SK-MEL-5 (cell line): ENCODE measurements at places on chromosomes 3 and 15.

DNA sequence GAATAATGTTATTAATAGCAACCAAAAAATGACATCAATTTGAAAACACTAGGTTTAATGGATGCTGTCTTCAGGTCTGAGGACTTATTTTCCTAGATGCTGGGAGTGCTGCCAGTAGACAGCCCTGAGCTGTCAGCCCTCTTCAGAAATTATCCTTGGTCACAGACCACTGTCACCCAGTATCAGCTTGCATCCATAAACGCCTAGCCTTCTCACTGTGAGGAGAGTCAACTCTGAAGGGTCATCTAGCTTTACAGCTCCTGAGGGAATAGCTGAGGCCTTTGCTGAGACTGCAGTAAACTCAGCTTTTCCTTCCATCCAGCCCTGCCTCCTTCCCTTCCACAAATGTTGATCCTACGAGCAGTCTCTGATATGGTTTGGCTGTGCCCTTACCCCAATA is 19.4 kb upstream of the MNS1 start:
- no peak for DNase-seq

GRCh38 chr3:51137715-51138114 is 247.4 kb upstream of the MANF start:
- DNase-seq, result no peak

GRCh38 chr15:80578871-80579270 is 116.2 kb upstream of the ABHD17C start:
- no peak for DNase-seq

- peak; percentile 74 for DNase-seq
Observed at GRCh38 chr3:134644731-134645514, 5.9 kb downstream of the KY start.

GRCh38 chr3:13546667-13547171 is 2.2 kb upstream of the FBLN2 start:
- DNase-seq, result no peak

DNA sequence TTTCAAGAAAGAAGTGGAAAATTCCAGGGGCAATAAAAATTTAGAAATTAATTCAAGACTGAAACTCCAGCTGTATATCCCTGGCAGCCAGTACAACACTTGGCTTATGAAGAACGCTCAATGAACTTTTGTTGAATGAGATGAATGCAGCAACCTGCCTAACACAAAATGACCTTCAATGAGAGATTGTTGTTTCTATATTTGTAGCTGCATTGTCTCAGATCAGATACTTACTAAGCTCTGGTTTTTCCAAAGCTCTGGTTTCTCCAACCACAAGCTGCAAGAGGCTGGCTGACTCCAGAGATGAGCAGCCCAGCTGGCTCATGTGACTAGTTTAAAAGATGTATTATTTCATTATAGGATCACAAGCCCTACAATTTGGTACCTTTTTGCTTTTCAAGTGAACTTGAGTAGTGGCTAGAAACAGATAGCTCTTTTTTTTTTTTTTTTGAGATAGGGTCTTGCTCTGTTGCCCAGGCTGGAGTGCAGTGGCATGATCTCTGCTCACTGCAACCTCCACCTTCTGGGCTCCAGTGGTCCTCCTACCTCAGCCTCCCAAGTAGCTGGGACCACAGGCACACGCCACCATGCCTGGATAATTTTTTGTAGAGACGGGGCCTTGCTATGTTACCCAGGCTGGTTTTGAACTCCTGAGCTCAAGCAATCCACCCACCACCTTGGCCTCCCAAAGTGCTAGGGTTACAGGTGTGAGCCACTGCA is 57.4 kb downstream of the UMPS start:
- DNase-seq, result peak; percentile 64

DNA sequence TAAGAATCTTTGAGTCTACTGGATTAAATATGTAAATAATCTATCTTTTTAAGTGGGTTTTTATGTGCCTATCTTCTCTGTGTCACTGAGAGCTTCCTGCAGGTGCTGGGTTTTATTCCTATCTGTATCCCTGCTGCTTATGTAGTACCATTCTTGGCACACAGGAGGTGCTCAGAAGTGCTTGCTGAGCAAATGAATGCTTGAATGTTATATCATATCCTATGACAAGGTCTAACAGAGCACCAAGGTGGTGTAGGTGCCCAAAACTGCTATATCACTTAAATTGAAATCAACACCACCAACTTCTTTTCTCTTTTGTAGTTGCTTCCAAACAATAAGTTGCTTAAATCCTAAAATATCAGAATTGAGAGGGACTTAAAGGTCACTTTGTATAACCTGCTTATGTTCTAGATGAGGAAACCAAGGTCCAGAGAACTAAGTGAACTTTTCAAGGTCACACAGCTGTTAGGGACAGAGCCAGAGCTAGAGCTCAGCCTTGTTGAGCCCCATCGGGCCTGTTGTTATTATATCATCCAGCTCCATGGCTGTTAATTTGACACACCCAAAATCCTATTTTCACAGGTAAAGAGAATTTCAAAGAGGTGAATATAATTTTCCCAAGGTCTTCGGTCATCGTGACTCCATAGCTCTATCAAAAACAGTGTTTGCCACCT is 46.0 kb downstream of the CCNL1 start:
- peak; percentile 47 for DNase-seq

GRCh38 chr3:9951962-9952805 is at the start of gene PRRT3:
PRRT3 (minus strand) TSS chr3:9952408; CDS start chr3:9950115, 2,293 bp downstream.
- no peak for DNase-seq

DNA sequence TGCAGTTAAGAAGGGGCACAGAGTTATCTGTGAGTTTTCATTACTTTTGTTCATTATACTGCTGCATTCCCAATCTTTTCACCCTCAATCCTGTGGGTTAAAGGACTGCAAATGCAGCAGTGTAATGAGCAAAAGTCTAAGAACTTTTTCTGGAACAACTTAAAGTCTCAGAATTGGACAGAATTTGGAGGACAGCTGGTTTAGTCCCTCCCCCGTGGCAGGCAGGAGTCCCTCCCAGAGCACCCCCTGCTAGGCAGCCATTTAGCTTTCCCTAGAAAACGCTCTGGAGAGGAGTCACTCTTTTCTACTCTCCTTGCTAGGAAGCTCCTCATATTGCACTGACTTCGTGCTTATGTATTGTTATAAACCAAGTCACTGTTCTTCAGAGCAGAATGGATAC is 156.3 kb upstream of the UBE2E1 start:
- no peak for DNase-seq

GRCh38 chr15:66569461-66570137 is 3.8 kb upstream of the LCTL start:
- no peak for DNase-seq

GRCh38 chr15:70086636-70087035 is 11.1 kb downstream of the TLE3 start:
- no peak for DNase-seq

- DNase-seq, result peak; percentile 20
Observed at GRCh38 chr3:169505577-169506230, 157.8 kb downstream of the MECOM start.

GRCh38 chr15:49235446-49236124 is 65.5 kb downstream of the GALK2 start:
- DNase-seq, result peak; percentile 85

GRCh38 chr15:42110367-42110766 is 16.0 kb upstream of the PLA2G4D start:
- no peak for DNase-seq

- DNase-seq, result peak; percentile 32
Observed at GRCh38 chr3:107928084-107928445, 162.8 kb downstream of the CD47 start.

- DNase-seq, result no peak
Observed at GRCh38 chr15:60922736-60923135, 306.4 kb downstream of the RORA start.

DNA sequence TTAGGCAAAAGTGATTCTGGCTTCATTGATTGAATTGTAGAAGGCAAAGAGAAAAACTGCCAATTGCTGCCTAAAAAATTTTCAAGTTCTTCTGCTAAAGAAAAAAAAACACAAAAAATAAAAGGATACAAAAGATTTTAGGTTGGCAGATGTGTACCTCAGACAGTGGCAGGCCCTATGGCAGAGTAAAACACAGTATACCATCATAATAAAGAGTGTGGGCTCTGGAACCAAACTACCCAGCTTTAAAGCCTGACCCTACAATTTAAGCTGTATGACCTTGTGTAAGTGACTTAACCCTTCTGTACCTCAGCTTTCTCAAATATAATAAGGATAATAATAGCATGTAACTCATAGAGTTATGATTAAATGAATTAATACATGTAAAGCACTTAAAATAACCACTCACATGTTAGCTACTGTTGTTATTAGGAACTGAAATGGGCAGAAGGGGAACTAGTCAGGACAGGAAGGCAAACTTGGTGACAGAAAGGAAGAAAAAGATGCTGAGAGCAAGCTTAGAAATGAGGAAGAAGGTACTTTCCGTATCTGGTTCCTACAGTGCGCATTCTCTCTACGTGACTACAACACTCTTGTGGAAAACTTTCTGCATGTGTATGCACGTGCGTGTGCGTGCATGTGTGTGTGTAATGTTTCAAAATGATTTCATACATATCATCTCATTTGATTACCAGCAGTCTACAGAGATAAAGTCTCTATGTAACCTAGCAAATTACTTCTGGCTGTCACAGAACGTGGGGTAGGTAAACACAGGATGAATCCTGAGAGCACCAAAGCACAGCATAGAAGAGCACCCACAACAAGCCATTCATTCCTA is 13.6 kb upstream of the GATM start:
- DNase-seq, result no peak

DNA sequence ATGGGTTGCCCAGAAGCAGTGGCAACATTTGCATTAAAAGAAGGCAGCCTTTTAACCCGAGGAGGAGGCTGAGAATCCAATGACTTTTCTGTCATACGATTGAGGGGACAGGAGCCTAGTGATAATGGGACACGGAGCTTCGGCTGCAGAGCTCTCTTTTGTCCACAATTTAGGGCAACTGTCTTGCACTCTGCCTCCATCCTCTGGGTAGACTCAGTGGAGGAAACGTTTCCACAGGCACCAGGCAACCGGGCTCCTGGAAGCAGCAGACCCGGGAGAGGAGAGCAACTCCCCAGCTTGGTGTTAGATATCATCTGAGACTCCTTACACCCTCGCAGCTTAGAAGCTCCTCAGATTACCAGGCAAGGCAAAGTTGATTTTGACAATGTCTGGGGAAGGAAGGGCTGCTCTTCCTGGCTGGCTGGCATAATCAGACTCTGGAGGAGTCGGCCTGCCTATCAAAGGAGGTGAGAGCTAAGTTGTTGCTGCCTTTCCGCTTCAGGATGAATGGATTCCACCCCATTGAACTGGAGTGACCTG is 43.5 kb upstream of the RNU6-1 start:
- DNase-seq, result no peak

DNA sequence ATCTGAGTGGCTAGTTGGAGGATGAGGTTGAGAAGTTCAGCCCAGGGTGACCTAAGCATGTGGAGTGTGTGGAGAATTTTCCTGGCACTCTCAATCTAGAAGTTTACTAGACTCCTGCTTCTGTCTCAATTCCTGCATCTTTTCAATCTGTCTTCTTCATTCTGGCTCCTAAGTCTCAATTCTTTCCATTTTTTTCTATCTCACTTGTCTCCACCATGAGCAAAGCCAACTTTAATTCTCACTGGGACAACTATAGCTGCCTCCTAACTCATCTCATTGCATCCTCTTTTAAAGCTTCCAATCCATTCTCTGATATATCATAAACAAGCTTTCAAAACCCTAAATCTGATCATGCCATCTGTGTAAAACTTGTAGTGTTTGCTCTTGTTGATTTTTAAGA is 569.3 kb downstream of the NAALADL2 start:
- no peak for DNase-seq

GRCh38 chr3:110774496-110775265 is 296.9 kb upstream of the NECTIN3 start:
- DNase-seq, result no peak

GRCh38 chr3:21067031-21067813 is 683.8 kb downstream of the ZNF385D start:
- DNase-seq, result no peak

DNA sequence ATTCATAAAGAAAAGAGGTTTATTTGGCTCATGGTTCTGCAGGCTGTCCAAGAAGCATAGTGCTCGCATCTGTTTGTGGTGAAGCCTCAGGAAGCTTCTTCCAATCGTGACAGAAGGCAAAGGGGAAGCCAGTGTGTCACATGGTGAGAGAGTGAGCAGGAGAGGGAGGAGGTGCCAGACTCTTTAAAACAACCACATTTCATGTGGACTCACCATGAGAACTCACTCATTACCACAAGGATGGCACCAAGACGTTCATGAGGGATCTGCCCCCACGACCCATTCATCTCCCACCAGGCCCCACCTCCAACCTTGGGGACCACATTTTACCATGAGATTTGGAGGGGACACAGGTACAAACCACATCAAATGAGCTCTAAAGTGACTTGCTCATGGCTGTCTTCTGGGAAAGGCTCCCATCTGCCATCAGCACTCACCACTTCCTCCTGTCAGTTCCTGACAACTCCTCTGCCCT is 327.3 kb upstream of the TLE3 start:
- no peak for DNase-seq

GRCh38 chr15:53193149-53193548 is 403.0 kb upstream of the ONECUT1 start:
- peak; percentile 42 for DNase-seq

DNA sequence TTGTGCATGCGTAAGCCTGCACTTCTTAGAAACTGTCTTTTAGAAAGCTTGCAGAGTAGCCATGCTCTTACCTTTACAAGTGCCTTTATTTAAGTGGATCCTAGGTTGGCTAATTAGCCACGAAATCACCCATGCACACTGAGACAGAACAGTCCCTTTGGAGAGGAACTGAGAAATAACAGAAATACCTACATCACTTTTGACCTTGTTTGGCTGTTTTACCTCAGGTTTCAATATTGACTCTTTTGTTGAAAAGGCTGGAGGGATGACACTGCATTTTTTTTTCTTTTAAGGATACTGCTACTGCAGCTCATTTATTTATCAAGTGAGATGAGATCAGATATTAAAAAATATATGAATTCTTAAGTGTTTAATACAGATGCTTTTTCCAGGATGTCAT is 155.6 kb upstream of the GOLIM4 start:
- DNase-seq, result no peak

DNA sequence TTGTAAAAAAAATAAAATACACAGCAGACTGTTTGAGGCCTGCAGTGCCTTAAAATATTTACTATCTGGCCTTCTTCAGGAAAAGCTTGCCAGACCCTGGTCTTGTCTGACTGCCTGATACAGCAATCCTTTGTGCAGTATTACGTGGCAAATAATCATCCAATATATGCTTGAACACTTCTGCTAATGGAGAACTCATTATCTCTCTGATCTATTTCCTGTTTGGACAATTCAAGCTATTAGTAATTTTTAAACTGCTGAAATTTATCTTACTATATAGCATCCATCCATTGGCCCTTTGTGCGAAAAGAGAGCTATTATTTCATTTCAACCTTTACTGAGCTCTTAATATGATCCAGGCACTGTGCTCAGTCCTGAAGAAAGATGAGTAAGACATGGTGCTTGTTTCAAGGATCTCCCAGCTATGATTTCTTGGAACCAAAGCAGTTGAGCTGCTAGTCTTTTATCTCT is 15.9 kb downstream of the ATG7 start:
- no peak for DNase-seq
